ENCODE measurements at places on chromosomes 6 and 20. TPM values are rescaled to one million over a fixed set of nuclear protein-coding genes. Genes with fewer than 3 reads are reported as not detected.

The NOX3 gene
- not detected for total RNA-seq

The TBXT gene
- total RNA-seq, result not detected

The OR2H1 gene
- not detected for total RNA-seq

The SRSF12 gene
- total RNA-seq, result not detected

The CENPW gene
- total RNA-seq, result not detected

The CLDN20 gene
- not detected for total RNA-seq

The MTFR2 gene
- not detected for total RNA-seq

DNA sequence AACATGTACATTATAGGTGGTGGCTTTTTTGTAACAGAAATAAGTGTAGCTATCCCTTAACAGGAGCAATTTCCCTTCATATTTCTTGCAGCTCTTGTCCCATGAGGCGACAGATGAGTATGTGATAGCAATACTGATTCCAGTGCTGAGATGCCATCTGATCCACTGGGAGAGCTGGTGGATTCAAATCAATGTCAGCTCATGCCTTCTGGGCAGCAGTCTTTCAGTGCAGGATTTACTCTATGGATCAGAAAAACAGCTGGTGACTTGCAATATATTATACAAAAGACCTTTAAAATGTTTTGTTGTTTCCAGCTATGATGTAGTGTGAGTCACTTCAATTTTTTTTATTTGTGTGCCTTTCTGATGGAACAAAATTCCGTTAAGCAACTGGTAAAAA is 259.9 kb upstream of the SASH1 start:
- DNase-seq, result no peak

DNA sequence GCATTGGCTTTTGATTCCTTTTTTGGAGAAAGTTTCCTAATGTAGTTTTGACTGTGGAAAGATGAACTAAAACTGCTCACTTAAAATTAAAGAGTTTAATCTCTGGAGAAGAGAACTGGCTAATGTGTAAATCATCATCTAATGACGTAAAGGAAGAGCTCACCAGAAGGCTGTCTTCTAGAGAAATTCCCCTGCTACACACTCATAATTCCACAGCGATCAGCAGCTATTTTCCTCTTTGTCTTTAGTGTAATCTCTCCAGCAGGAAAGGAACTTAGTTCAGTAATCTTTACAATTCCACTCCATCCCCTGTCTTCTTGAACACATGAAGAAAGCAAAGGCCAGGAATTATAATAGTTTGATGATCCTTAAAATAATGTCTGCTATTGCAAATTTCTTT is 15.8 kb downstream of the SPTLC3 start:
- no peak for DNase-seq

GRCh38 chr20:31679357-31680285 is 41.9 kb downstream of the COX4I2 start:
- no peak for DNase-seq

GRCh38 chr6:148497717-148498116 is 155.1 kb downstream of the SASH1 start:
- no peak for DNase-seq

DNA sequence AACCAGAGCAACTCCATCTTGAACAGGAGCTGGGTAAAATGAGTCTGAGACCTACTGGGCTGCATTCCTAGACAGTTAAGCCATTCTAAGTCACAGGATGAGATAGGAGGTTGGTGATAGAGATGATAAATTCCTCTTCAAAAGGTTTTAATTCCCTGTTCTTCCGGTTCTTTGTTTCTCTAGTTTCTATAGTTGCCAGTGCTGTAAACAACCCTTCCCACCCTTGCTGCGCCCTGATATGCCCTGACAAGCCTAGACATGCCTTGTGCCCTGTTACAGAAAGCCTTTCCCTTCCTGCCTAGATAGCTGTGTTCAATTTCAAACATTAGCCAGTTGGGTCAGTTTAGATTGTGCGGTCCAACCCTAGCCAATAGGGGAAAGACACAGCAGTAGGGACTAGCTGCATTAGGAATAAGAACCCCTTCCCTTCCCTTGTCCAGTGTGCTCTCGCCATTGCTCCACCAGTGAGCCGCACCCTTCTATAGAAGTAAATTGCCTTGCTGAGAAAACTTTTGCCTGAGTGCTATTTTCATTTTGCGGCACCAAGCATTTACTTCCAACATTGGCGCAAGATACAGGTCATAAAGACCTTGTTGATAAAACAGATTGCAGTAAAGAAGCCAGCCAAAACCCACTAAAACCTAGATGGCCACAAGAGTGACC is 52.5 kb upstream of the CCN2 start:
- DNase-seq, result no peak

DNA sequence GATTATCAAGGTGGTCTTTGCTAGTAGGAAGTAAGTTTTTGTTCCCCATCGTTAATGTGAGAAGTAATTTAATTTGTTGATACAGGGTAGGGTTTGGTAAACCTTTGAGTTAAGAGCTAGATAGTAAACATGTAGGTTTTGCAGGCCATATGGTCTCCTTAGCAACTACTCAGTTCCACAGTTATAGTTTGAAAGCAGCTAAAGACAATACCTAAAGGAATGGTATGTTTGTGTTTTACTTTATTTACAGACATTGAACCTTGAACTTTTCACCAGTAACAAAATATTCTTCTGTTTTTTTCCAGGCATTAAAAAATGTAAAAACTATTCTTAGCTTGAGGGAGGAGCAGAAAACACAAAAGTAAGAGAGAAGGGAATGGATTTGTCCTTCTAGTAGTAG is 1.7 kb downstream of the CAP2 start:
- no peak for DNase-seq

DNA sequence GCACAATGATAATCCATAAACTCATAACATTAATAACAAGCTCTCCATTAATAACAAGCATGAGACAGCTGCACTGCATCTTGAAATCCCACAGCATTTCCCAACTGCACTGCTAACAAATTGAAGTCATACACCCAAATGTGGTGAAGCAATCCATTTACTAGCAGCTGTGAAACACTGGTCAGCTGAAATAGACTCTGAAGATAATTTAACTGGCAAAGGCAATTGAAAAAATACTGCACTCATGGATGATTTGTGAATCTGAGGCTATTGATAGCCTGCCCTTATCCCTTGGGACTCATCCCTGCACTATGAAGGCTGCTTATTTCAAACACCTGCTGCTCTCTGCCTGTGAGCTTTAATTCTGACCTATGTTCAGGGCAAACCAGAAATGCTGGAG is 49.1 kb upstream of the PLCB1 start:
- no peak for DNase-seq

DNA sequence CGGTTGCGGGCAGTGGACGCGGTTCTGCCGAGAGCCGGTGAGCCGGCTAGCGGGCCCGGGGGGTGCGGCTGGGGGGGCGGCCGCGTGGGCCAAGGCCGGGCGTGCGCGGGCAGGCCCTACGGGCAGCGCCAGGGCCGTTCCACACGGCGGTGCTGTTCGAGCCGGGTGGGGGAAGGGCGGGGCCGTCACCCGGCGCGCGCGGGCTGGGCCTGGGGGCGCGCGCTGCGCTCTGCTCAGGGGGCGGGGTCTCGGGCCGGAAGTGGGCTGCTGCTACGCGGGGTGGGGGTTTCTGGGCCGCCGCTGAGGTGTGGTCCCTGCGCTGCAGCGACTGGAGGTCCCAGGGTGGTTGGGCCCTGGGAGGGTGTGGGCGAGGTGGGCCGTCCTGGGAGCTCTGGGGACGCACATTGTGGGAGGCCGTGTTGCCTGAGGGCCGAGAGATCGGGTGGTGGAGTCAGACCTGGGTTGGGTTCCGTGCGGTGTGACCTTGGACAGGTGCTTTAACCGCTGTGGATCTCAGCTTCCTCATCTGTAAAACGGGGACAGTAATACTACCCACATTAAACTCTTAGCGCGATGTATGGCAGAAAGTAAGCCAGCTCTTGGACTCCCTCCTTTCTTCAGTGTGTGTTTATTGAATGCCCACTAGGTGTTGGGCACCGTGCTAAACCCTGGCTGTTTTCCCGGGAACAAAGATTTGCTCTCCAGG is 391 bp downstream of the MAPRE1 start:
- no peak for DNase-seq

GRCh38 chr20:22611636-22612035 is 27.3 kb upstream of the FOXA2 start:
- DNase-seq, result no peak

- DNase-seq, result no peak
Observed at GRCh38 chr6:90080876-90081481, 186.7 kb downstream of the GJA10 start.

- DNase-seq, result no peak
Observed at GRCh38 chr6:144637541-144637940, 352.4 kb downstream of the UTRN start.

DNA sequence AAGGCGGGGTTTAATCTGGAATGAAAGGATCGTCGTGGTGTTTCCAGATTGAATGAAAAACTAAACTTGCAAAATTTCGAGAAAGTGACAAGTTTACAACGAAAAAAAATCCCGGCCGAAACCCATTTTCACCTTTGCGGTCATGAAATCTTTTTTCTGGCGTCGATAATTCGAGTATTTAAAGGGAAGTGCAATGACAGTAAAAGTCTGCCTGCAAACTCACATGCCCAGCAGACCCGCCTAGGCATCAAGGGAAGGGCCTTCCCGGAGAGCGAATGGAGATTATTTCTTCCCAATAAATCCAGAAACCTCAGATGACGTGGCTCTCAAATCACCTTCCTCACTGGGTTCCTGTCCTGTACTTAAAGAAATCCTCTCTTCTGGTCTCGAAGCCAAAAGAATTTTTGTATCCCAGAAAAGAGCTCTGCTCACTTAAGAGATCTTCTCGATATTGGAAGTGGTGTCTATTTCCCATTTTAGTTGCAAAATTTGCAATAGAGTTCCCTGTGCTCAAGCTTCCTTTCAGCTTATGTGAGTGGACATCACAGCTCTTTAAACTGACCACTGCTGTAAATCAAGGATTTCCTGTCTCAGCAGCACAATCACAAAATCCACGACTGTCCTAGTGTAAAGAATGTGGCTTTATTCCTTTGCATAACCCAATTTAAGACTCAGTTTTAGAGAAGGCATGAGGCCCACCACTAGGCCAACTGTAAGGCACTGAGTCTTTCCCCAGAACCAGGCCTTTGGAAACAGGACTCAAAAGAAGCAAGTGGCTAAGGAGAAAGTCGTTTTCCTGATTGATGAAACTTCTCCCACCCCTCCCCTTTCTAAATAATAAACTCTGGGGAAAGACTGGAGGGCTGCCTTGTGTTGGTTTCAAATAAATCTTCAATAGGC is 3.9 kb downstream of the OLIG3 start:
- no peak for DNase-seq

DNA sequence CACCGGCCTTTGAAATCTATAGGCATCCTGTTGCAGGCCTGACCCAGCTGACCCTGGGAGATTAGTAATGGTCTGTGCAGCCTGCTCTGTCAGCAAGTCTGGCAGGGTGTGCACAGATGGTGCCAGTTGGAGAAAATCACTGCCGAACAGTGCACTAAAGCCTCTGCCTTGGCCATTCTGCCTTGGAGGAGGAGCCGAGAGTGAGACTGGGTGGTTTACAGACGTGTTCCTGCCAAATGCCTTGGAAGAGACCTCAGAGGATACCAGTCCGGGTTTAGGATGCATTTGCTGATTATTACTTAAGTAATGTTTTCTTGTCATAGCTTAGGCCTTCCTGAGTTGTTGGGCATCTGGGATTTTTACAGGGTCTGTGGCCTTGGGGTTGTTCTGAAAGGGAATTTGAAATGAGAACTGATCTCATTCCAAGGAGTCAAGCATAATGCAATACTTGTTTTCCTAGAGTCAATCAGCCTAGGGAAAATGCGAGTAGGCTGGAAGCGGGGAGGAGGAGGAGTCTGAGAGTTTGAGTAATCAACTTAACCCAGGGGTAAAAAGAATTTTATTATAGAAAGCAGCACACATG is 292.1 kb downstream of the SOX4 start:
- DNase-seq, result peak; percentile 78

DNA sequence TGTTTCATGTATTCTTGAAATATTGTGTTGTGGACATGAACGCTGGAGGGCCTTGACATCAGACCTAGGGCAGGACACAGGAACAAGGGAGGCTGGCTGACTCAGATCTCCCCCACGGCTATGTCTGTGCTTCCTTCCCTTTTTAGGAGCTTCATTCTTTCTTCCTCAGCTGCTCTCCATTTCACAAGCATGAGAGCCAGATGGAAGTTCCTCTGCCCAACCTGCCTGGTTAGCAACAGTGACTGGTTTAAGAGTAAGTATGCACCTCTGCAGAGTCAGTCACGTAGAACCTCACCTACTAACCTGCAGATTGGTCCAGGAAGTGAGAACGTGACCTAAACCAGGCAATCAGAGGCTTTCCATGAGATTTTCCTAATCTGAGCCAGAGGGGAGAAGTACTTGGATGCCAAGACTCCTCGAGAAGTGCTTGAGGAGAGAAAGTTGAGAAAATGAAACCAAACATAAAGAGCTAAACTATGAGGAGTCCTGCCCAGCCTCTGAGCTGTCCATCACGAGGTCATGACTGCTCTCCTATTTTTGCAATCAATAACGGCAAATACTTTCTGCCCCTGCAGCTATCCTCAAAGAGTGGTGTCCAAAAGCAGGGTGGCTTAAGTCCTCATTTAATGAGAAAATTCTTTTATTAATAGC is 465.2 kb upstream of the CITED2 start:
- DNase-seq, result peak; percentile 60

GRCh38 chr6:42846505-42846904 is 32.9 kb upstream of the RPL7L1 start:
- no peak for DNase-seq

DNA sequence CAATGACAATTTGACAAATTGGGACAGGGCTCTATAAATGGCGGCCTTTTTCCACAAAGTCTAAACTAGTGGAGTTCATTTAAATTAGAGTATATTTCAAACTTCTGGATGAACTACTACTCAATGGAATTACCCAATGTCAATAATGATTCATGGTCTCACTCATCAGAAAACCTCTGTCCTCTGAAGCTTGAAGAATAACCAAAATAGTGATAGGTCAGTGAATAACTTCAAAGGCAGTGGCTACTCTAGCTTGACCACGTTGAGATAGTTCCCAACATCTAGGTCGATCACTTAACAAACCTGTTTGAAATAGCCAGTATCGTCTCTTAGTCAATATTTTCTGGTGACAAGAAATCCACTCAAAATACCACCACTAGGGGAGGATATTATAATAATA is 197.6 kb downstream of the HDGFL1 start:
- DNase-seq, result no peak

GRCh38 chr6:156617376-156617775 is 159.8 kb upstream of the ARID1B start:
- DNase-seq, result peak; percentile 76

- no peak for DNase-seq
Observed at GRCh38 chr20:40397467-40397866, 291.6 kb downstream of the MAFB start.

DNA sequence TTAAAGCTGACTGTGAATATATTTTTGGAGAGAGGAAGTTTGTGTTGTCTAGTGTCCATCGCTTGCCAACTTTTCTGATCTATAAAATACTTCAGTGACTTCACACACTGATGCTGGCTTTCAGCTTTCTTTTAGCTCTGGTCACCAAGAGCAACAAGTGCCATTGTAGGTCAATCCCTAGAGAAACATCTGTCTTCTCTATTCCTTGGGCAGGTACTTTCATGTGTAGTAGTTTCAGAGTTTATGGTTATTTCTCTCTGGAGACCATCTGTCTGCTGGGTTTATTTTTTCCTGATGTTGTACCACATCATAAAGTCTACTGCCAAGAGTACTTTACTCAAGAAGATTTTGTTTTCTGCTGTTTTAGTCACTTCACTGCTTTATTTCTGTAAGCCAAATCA is 249.9 kb downstream of the KHDC1L start:
- no peak for DNase-seq

GRCh38 chr6:119352001-119352400 is 2.4 kb upstream of the MAN1A1 start:
- DNase-seq, result no peak

All from right atrium auricular region (tissue), 2 donors.